ENCODE measurements at places on chromosomes 2 and 18.

DNA sequence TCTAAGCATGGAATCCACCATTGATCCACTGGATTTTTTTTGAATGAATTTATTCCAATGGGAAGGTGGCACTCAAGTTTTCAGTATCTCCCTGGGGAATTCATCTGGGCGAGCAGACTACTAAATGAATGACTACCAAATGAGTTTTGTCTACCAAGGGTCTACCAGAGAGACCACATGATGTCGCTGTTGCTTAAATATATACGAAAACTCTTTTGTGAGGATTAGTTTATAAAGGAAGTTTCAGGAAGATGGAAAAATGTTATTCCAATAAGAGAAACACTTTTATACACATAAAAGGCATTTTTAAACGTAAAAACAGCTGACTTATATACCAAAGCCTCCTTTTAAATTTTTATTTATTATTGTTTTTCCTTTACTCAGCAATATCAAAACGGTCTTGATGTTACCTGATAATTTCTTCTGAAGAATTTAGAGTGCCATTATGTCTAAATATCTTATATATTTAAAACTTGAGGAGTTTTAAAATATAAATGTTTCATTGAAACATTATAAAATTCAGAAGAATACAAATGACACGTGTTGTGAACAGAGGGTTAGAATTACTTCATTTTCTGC lies 139.7 kb downstream of the HRH4 start:
- no peak overlapping the region for H3K4me3 ChIP-seq
- H3K36me3 ChIP-seq: no peaks in the 10 kb centered on the region
- no peak for DNase-seq
- H3K27ac ChIP-seq: no peak overlapping the region
- no peaks in the 10 kb centered on the region for H3K4me1 ChIP-seq

- H3K4me3 ChIP-seq: no peak overlapping the region
- H3K36me3 ChIP-seq: no peaks in the 10 kb centered on the region
- H3K4me1 ChIP-seq: no peaks in the 10 kb centered on the region
- no peaks in the 10 kb centered on the region for H3K27me3 ChIP-seq
These were observed 9.1 kb downstream of the PCARE start for GRCh38 chr2:29065068-29065811.

DNA sequence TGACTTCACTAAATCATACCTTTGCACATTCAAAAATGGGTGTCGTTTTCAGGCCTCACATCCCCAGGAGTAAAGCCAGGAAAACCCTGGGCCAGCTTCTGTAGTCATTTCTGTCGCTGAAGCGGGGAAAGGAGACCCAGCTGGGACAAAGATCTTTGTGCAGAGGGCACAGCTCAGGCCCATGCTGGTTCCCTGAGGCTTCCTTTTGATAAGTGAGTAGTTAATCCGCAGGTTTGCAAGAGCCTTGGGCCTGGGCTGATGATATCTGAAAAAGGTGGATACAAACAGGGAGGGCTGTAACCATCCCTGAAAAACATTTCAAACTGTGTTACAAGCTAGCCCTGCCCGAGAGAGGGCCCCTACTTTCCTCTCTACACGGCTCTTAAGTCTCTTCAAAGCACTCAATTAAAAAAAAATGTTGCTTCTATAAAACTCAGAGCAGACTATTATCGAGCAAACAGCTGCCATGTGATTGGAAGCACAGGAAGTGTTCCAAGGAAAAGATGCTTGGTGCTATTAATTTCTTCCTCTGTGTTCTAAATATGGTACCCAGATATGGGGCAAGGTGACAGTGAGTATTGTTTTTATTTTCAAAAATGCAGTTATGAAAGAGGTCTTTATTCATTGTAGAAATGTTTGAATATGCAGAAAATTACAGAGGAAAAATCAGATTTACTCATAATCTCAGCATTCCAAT lies 117.2 kb downstream of the LNPK start:
- no peak overlapping the region for H3K4me3 ChIP-seq
- no peaks in the 10 kb centered on the region for H3K36me3 ChIP-seq
- H3K27me3 ChIP-seq: peaks cover 16% of the 10 kb centered on the region
- H3K27ac ChIP-seq: no peak overlapping the region
- no peak for DNase-seq
- no peaks in the 10 kb centered on the region for H3K4me1 ChIP-seq

GRCh38 chr2:175766880-175767279 lies 235.2 kb downstream of the LNPK start:
- H3K36me3 ChIP-seq: no peaks in the 10 kb centered on the region
- H3K27ac ChIP-seq: no peak overlapping the region
- H3K4me3 ChIP-seq: no peak overlapping the region
- no peaks in the 10 kb centered on the region for H3K27me3 ChIP-seq

GRCh38 chr2:53098696-53099078 lies 668.9 kb upstream of the CHAC2 start:
- no peak for DNase-seq
- no peaks in the 10 kb centered on the region for H3K4me1 ChIP-seq
- no peaks in the 10 kb centered on the region for H3K27me3 ChIP-seq
- H3K36me3 ChIP-seq: no peaks in the 10 kb centered on the region
- H3K4me3 ChIP-seq: no peak overlapping the region

GRCh38 chr2:71680925-71681324 lies 227.6 kb downstream of the DYSF start:
- no peak overlapping the region for H3K27ac ChIP-seq
- H3K36me3 ChIP-seq: no peaks in the 10 kb centered on the region
- no peaks in the 10 kb centered on the region for H3K4me1 ChIP-seq
- no peak overlapping the region for H3K4me3 ChIP-seq
- DNase-seq: peak; percentile 29

DNA sequence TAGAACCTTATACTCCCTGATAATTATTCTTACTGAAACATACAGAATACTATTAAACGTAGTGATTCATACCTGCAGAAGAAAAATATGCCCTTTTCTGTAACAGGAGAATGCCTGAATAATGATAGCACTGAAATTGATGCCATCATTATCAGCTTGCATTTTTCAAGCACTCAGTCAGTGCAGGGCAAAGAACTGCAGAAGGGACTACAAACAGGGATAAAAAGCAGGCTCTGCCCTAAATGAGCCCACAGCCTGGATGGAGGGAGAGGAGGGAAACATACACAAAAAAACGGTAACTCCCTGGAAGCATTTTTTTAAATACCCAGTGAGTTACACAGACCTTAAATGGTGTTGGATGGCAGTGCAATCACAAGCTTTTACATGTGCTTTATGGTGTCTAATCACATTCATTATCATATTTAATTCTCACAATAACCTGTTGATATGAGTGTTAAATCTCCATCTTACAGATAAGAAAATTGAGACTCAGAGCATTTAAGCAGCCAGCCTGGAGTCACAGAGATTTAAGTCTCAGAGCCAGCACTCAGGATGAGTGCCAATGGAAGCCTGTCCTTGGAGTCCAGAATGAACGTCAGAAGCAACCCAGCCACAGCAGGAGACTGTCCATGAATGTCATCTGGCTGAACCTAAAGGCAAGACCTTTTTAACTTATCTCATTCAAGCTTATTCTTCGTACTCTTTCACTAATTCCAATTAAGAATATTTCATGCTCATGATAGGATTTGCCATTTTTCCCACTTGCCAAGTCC lies 139.3 kb upstream of the CTNNA2 start:
- no peaks in the 10 kb centered on the region for H3K36me3 ChIP-seq
- no peaks in the 10 kb centered on the region for H3K4me1 ChIP-seq
- DNase-seq: no peak
- H3K4me3 ChIP-seq: no peak overlapping the region
- no peak overlapping the region for H3K27ac ChIP-seq
- no peaks in the 10 kb centered on the region for H3K27me3 ChIP-seq

DNA sequence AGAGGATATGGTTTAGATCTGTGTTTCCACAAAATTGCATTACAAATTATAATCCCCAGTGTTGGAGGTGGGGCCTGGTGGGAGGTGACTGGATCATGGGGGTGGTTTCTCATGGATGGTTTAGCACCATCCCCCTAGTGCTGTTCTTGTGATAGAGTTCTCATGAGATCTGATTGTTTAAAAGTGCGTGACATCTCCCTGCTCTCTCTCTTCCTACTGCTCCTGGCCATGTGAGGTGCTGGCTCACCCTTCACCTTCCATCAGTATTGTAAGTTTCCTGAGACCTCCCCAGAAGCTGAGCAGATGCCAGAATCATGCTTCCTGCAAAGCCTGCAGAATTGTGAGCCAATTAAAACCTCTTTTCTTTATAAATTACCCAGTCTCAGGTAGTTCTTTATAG lies 33.1 kb downstream of the LHCGR start:
- H3K4me1 ChIP-seq: no peaks in the 10 kb centered on the region
- H3K27me3 ChIP-seq: peaks cover 3% of the 10 kb centered on the region
- no peak overlapping the region for H3K27ac ChIP-seq
- no peaks in the 10 kb centered on the region for H3K36me3 ChIP-seq
- no peak overlapping the region for H3K4me3 ChIP-seq

- H3K4me3 ChIP-seq: no peak overlapping the region
- DNase-seq: no peak
- no peaks in the 10 kb centered on the region for H3K4me1 ChIP-seq
- H3K27me3 ChIP-seq: no peaks in the 10 kb centered on the region
- no peaks in the 10 kb centered on the region for H3K36me3 ChIP-seq
These were observed 525.9 kb downstream of the TMEM182 start for GRCh38 chr2:103287746-103288145.

GRCh38 chr2:171878481-171878993 lies 15.5 kb downstream of the SLC25A12 start:
- no peak overlapping the region for H3K4me3 ChIP-seq
- peaks cover 13% of the 10 kb centered on the region for H3K4me1 ChIP-seq
- no peak overlapping the region for H3K27ac ChIP-seq
- DNase-seq: no peak
- H3K36me3 ChIP-seq: peaks cover 5% of the 10 kb centered on the region

- H3K27me3 ChIP-seq: peaks cover 39% of the 10 kb centered on the region
- no peak for DNase-seq
- H3K27ac ChIP-seq: no peak overlapping the region
- H3K4me3 ChIP-seq: no peak overlapping the region
- H3K36me3 ChIP-seq: no peaks in the 10 kb centered on the region
- H3K4me1 ChIP-seq: peaks cover 3% of the 10 kb centered on the region
These were observed 4.7 kb upstream of the IL1RL2 start for GRCh38 chr2:102181919-102182635.

DNA sequence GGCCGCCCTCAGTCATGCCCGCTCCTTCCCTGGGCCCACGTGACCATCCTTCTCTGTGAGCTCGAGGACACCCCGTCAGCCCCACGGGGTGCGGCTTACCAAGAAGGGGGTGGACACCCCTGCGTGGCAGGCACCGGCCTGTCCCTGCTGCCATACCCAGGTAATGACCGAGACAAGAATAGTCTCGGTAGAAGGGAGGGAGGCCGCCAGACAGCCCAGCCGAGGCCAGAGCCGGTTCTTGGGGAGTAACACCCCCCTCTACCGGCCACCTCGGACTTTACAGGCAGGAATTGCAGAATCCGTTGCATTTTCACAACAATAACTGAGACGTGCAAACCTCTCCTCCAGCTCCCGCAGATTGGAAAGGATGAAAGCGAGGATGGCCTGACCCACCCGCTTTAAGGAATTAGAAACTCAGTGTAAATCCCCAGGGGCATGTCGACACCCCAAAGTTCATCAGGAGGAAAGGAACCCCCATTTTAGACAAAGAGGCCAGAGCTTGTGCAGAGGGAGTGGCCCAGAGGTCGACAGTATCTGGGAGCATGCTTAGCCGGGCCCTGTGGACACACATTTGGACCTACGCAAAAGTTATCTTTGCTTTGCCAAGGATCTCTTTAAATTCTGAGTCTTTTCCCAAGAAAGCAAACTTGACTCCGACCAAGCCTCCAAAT lies 60.1 kb upstream of the GLI2 start:
- no peaks in the 10 kb centered on the region for H3K4me1 ChIP-seq
- peaks cover 13% of the 10 kb centered on the region for H3K27me3 ChIP-seq
- H3K4me3 ChIP-seq: no peak overlapping the region
- DNase-seq: no peak
- no peak overlapping the region for H3K27ac ChIP-seq

GRCh38 chr18:9771977-9772660 lies 64.0 kb downstream of the RAB31 start:
- H3K27me3 ChIP-seq: peaks cover 30% of the 10 kb centered on the region
- H3K36me3 ChIP-seq: no peaks in the 10 kb centered on the region
- no peak for DNase-seq
- peak overlapping the region; percentile 15 for H3K27ac ChIP-seq
- H3K4me1 ChIP-seq: peaks cover 17% of the 10 kb centered on the region

DNA sequence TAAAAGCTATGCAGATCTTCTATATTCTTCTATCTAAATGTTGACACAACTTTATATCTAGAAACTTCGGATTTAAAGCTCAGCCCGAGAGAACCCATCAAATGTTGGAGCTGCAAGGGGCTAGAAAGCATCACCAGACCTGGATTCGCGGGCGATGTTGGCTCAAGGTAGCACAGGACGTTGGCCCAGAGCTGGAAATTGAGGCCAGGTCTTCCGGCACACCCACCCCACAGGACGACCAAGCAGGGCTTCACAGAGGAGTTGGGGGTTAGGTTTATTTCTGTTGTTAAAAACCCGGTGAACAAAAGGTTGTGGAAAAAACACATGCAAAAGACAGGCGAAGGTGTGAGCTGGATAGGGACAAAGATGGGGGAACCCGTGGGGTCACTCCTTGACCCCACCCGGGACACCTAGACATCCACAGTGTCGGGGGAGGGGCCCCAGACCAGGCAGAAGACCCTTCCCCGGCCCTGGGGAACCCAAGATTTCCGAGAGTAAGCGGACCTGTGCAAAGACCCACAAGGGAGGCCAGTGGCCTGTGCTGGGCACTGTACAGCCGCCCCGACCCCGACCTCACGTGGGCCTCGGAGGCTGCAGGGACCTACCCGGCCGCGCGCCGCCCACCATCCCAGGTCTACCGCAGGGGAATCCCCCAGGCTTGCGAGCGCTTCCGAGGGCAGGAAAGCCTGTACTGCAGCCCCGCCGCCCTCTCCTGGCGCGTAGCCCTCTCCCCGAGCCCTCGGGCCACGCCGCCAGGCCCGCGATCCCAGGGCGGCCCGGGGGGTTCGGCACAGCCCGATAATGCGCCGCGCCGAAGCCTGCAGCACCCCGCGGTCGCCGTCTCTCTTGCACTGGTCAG lies 1.8 kb upstream of the AGBL5 start:
- DNase-seq: peak; percentile 87
- no peaks in the 10 kb centered on the region for H3K27me3 ChIP-seq
- H3K4me3 ChIP-seq: peak overlapping the region; percentile 88
- H3K4me1 ChIP-seq: peaks cover 37% of the 10 kb centered on the region
- peak overlapping the region; percentile 100 for H3K27ac ChIP-seq
- peaks cover 12% of the 10 kb centered on the region for H3K36me3 ChIP-seq

DNA sequence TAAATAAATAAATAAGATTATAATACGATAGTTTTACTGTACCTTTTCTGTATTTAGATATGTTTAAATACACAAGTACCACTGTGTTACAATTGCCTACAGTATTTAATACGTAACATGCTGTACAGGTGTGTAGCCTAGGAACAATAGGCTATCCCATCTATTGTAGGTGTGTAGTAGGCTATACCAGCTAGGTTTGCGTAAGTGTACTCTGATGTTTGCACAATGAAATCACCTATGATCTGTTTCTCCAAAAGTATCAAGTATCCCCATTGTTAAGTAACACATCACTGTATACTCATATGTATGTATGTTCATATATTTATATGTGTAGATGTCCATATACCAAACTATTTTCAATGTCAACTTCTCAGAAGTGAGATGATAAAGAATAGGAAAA lies 118.2 kb upstream of the RND3 start:
- DNase-seq: no peak
- H3K36me3 ChIP-seq: no peaks in the 10 kb centered on the region
- H3K4me1 ChIP-seq: no peaks in the 10 kb centered on the region
